ENCODE measurements at places on chromosomes 4 and X.

DNA sequence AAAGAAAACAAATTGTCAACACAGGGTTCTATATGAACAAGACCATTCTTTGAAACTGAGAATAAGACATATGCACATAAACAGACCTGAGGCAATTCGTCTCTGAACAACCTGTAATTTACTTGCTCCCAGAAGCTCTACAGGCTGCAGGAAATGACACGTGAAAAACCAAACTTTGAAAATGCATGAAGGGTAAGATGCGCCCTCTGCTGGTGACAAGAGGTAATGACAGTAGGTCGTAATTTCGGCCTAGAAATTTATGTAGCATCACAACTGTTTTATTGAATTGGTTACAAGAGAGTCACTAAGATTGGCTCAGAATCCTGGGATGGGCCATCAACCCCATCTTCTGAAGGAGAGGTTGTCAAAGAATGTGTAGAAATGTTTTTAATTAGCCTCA is 276.5 kb downstream of the PPP4R3C start:
- DNase-seq: peak; percentile 8

DNA sequence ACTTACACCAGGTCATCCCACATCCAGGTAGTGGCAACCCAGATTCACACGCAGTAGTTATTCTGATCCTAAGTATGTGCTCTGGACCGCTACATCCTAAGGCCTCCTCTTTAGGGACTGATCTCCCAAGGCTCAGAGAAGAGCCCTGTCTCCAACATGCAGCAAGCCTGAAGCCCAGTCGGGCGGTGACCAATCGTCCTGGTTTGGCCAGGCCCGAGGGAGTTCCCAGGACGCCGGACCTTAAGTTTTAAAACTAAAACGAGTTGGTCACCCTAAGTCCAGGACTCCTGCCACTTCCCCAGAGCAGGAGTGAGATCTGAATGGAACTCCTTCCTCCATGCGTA is 385 bp downstream of the LYAR start:
- DNase-seq: no peak

DNA sequence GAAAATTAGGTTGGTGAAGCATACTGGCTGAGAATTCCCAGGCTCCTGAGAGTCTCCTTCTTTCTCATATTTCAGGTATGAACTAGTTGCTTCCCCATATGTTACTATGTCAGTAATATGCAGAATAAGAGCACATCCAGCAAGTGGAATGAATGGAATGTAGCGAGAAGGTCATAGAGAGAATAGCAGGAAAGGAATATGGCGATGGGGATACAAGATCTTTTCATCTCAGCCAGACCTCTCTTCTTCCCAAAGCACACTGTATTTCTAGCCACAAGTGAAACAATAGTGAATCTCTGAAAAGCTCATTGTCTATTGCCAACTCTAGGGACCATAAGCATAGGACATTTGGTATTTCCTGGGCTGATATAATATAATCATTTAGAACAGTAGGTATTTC is 54.6 kb upstream of the MMAA start:
- no peak for DNase-seq

DNA sequence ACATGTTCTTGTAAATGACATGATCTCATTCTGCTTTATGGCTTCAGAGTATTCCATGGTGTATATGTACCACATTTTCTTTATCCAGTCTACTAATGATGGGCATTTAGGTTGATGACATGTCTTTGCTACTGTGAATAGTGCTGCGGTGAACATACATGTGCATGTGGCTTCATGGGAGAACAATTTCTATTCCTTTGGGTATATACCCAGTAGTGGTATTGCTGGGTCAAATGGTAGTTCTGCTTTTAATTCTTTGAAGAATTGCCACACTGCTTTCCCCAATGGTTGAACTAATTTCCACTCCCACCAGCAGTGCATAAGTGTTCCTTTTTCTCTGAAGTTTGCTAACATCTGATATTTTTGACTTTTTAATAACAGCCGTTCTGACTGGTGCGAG is 1080.3 kb downstream of the CCSER1 start:
- DNase-seq: no peak

DNA sequence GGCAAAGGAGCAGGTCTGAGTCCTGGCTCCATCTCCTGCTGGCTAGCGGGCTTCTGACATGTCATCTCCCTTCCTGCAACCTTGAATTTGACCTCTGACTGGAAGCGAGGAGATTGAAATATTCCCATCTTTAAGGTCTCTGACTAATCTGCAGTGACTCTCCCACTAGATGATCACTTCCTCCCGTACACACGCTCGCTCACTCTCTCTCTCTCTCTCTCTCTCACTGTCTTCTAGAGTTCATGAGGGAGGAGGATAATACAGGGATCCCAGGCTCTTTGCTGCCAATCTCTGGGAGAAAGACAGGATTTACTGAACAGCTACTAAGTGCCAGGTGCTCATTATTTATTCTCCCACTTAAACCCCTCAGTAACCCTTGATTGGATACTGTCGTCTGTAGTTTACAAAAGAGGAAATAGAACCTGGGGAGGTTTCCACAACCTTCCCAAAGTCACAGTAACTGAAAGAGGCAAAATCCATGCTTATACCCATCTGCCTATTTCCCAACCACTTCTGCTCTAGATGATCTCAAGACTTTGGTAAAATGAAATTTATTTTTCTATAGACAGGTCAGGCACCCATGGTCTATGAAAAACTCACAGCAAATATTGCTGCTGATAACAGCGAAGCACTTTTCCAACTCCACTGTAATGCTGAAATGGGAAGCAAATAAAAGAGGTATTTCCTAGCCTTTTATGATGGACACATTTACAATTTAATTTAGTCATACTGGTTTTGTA is 193.5 kb upstream of the C1QTNF7 start:
- DNase-seq: peak; percentile 59

DNA sequence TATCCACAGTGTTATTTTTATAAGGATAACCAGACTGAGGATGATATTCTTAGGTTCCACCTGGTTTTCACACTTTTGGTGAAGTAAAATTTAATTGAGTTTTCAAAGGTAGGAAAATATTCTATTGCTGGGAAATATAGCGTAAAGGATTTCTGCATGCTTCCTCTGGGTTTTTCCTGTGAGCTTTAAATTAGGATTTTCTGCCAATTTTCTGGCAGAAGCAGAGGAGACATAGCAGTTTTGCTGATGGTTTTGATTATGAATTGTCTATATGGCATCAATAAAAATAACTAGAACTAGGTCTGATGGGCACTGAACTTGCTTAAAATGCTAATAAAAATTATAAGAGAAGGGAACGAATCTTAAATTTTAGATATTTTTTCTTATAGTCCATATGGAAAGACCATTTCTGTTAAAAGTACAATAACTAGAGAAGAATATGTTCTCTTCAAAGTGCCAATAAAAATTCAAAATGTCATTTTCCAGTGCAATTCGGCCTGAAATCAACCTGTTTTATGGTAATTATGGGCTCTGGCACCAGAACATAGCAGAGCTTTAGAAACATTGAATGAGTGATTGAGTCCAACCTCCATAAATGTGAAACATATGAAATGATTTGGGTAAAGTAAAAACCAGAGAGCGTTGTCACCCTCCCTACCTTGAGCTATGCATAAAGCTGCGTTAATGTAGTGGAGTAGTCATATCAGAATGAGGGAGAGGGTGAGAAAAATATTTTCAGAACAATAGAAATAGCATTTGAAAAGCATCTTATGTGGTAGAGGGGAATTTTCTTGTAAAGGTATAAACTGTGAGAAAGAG is 279.7 kb downstream of the SPRY1 start:
- DNase-seq: no peak

DNA sequence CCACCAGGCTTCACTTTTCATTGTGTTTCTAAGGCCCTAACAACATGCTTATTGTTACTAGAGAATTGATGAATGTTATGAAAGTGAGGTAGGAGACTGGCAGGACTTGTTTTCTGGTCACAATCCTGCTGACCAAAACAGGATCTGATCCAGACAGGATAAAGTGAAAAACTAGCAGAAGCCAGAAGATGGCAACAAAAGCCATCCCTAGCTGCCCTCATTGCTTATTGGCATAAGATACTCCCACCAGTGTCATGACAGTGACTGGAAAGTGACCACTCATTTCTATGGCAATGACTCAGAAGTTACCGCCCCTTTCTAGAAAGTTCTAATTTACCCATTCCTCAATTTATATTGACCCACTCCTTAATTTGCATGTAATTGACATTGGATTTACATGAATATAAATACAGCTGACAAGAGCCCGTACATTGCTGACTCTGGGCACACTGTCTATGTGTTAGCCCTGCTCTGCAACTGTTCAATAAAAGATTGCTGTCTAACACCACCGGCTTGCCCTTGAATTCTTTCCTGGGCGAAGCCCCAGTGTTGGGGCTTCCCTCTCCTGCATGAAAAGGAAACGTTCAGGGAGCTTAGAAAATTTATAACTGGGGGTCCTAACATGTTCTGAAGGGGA is 30.0 kb upstream of the FGG start:
- DNase-seq: no peak

- DNase-seq: no peak
These were observed 97.5 kb upstream of the CXXC4 start for GRCh38 chr4:104592183-104592582.

DNA sequence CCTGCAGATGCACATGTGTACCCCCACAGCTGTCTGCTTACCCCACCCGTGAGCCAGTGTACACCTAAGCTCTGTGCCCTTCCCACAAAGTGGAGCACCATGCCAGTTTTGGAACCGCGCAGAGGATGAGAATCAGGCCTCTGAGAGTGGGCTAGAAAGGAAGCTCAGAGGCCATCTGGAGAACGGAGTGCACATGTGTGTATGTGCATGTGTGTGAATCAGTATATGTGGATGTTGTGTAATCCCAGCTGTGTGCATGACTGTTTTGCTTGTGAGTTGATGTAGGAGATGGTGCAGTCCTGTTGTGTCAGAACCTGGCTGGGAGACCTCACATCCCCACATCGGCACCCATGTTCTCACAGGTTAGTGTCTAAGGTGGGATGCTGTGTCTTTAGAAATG is 93.0 kb downstream of the DRD5 start:
- no peak for DNase-seq

GRCh38 chrX:15515931-15516330 is 15.3 kb downstream of the BMX start:
- no peak for DNase-seq

- DNase-seq: no peak
These were observed 101.5 kb upstream of the CXXC4 start for GRCh38 chr4:104596189-104596588.

GRCh38 chr4:76459291-76459723 is 24.3 kb downstream of the SHROOM3 start:
- DNase-seq: no peak

DNA sequence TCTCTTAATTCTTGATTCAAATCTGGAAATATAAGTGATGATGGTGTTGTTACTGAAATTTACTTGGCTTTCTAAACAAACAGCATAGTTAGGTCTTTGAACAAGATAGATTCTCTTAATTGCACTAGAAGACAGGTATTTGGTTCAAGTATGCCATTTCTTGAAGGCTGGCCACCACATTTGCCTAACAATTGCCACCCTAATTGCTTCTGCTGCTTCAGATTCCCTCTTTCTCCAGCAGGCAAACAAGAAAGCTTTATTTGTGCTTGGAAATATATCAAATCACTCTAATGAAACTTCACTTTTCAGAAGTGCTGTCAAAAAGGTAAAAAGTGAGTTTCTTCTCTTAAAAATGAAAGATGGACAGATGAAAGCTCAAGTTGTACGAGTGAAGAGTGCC is 418.6 kb downstream of the INPP4B start:
- no peak for DNase-seq

- DNase-seq: no peak
These were observed 16.9 kb downstream of the ACOT9 start for GRCh38 chrX:23726191-23726590.

- DNase-seq: no peak
These were observed 5.8 kb downstream of the MECP2 start for GRCh38 chrX:154091678-154092077.

DNA sequence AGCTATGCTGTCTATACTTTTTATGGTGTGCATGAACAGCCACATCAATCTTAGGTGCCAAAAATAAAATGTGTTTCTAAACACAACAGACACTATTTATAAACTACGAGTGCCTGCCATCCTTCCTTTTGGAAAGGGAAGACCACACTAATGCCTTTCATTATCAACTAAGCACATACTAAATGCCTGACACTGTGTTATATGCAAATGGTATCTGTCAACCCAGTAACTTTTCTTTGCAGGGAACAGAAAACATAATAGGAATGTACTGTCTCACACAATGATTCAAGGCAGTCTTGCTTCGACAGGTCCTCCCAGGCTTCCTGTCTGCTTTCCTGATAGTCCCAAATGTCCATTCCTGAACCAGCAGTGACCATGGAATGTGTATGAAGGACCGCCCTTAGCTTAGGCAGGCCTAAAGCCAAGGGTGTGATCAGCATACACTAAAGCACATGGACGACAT is 43.8 kb downstream of the ADGRA3 start:
- DNase-seq: no peak

DNA sequence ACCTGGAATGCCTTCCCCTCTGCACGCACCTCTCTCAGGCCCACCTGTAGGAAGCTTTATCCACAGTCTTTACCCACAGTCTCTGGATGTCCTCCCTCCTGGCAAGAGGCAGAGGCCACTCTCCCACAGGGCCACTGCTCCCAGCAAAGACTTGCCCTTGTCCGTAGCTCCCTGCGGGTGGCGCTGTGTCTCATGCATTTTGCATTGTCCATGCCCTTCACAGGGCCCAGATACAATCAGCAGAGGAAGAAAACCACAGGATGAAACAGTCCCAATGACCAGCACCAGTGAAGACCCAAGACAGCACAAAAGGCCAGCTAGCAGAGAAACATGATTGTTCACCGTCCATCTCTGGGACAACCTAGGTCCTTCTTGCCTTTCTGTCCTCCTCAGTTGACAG is 2.1 kb upstream of the NSG1 start:
- no peak for DNase-seq

DNA sequence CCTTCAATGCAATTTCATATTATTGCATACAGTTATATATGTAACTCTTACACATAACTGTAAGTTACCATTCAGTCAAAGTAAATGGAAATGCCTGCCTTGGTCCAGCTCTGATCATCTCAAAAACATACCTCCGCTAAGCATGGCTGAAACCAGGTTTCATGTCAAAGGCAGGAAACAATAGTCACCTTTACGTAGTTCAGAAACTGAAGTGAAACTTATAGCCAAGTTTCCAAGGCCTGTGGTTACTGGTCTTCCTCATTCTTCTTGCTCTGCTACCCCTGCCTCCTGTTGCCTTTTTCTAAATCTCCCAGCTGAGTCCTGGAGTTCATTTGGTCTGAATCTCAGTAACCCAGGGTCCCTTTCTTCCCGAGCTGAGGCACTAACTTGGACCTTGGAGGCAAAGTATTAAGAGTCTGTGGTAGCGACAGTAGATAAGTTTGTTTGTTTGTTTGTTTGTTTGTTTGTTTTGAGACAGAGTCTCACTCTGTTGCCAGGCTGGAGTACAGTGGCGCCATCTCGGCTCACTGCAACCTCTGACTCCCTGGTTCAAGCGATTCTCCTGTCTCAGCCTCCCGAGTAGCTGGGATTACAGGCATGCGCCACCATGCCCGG is 30.8 kb downstream of the DAPP1 start:
- DNase-seq: no peak

GRCh38 chr4:105978684-105979296 is 83.5 kb downstream of the NPNT start:
- peak; percentile 86 for DNase-seq

GRCh38 chr4:145823743-145824142 is 114.9 kb downstream of the ZNF827 start:
- DNase-seq: no peak

Measured in fibroblast of gingiva (primary cell).